Urinary bladder (tissue), 4 donors: ENCODE measurements at places on chromosomes 6 and 20. TPM values are rescaled to one million over a fixed set of nuclear protein-coding genes. Genes with fewer than 3 reads are reported as not detected.

BIRC7 gene
- 0.18 TPM for polyA plus RNA-seq

- DNase-seq: no peak
Observed at GRCh38 chr6:110389689-110390382, 25.5 kb downstream of the DDO start.

- DNase-seq: no peak
Observed at GRCh38 chr20:32201977-32202363, 5.6 kb downstream of the PLAGL2 start.

- DNase-seq: no peak
Observed at GRCh38 chr20:1301031-1301529, 27.9 kb downstream of the SDCBP2 start.

DNA sequence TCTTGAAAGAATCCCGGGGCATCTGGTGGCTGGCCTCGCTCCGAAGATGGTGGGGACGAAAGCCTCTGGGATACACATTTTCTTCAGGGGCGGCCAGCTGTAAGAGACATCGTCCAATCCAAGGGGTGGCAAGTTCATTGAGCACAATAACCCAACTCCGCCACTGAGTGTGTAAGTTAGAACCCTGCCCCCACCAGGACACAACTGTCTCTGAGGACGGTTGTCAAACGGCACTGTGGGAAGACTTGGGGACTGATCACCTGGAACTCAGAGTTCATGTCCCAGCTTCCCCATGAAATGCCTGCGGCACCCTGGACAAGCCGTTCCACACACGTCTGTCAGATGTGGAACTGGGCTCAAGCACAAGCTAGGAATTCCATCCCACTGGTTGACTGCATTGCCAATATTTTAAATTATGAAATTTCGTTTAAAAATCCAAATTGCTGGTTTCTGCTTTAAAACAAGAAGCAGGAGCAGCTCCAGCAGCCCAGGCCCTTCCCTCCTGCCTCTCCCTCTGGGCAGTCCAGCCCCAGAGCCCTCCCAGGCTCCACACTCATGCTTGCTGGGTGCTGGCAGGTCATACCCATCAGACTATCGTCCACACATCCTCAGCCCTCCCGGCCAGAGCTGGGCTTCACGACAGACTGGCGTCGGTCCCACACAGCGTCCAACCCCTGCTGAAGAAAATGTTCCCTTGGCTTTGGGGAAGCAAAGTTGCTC lies 80.9 kb upstream of the AFDN start:
- no peak for DNase-seq

DNA sequence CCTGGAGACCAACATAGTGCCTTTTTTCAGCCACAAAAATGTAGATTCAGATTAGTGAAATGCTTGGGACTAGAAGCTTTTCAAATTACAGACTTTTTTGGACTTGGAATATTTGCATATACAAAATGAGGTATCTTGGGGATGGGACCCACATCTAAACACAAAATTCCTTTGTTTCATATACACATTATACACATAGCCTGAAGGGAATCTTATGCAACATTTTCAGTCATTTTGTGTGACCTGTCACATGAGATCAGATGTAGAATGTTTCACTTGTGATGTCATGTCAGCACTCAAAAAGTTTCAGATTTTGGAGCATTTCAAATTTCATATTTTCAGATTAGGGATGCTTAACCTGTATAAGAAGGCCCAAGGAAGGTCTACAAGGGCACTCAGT lies 44.5 kb upstream of the ALDH8A1 start:
- DNase-seq: no peak

GRCh38 chr20:8121666-8122065 lies 10.4 kb upstream of the PLCB1 start:
- no peak for DNase-seq

LY6G6C gene
- polyA plus RNA-seq: not detected

KHDC1L gene
- polyA plus RNA-seq: not detected

TFAP2D gene
- polyA plus RNA-seq: not detected

MUC21 gene
- not detected for polyA plus RNA-seq

DNA sequence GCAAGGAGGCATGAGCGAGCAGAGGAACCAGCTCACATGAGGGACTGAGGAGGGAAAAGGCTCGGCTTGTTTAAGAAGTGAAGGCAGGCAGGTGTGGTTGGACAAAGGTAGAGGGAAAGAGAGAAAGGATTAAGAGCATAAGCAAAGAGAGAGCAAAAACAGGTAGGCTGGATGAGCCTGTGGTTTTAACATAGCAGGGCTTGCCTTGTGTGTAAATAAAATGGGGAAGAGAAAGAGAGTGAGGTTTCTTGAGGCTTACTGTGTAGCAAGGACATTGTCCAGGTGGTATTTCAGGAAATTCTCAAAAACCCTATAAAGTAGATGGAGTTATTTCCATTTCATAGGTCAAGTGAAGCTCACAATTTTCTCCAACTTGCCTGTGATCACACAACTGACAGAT lies 93.9 kb upstream of the HDAC2 start:
- DNase-seq: no peak

OVOL2 gene
- polyA plus RNA-seq: 0.62 TPM

GRCh38 chr6:6678185-6678671 lies 89.7 kb downstream of the LY86 start:
- no peak for DNase-seq

DNA sequence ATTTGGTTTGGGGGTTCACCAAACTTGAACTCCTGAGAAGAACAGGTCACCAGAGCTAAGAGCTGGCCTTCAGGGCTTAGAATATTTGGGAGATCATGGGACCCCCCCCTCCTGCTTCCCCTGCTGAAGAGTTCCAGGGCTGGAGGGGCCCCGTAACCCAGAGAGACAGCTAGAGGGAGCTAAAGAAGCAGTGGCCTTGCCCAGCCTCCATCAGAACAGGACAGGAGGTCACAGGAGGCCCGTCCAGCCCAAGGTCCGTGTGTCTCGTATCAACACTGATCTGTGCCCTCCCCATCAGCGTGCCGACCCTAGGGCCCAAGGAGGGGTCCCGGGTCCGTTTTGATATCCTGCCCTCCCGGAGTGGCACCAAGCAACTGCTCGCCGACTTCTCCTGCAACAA lies 40.6 kb upstream of the TGM6 start:
- DNase-seq: no peak

C2 gene
- polyA plus RNA-seq: 10.0 TPM

ANKRD66 gene
- not detected for polyA plus RNA-seq

GRCh38 chr6:100806296-100806695 lies 74.8 kb downstream of the ASCC3 start:
- no peak for DNase-seq

- no peak for DNase-seq
Observed at GRCh38 chr6:113496166-113496565, 361.0 kb upstream of the MARCKS start.

GRCh38 chr6:53067849-53068361 lies 2.7 kb downstream of the FBXO9 start:
- no peak for DNase-seq

GRCh38 chr20:16606468-16607070 lies 33.3 kb upstream of the KIF16B start:
- no peak for DNase-seq

DNA sequence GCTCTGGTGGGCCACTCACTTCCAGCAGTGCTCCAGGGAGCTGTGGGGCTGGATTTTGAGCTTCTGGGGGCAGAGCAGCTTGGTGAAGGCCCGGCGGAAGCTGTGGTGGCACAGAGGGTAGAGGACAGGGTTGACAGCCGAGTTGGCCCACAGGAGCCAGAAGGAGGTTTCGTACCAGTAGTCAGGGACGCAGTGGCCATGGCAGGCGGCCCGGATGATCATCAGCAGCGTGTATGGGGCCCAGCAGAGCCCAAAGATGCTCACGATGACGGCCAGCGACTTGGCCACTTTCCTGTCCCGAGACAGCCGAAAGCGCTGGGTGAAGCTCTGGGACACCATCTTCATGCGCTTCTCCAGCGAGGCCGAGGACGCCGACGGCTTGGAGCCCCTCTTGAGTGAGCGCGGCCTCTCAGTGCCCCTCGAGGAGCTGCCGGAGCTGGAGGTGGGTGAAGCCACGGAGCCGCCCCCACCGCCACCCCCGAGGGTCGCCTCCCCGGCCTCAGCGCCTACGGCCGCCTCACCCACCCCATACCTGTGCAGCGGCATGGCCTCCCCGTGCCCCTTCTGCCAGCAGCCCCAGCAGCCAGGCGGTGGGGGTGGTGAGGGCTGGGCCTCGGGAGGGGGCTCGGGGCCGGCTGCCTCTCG lies 4.0 kb downstream of the HRH3 start:
- DNase-seq: no peak

DNA sequence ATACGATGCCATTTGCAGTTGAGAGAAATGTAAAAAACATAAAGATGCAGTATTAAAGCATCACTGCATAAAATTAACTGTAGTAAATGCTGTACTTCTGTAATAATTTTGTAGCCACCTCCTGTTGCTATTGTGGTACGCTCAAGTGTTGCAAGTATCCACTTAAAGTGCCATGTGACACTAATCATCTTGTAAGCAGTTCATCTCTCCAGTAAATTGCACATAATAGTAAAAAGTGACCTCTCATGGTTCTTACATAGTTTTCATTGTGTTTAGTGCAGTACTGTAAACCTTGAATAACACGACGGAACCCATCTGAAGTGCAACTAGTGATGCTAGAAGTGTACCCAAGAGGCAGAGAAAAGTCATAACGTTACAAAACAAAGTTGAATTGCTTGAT lies 190.1 kb upstream of the VGLL2 start:
- no peak for DNase-seq

TRIM15 gene
- not detected for polyA plus RNA-seq

PCSK2 gene
- polyA plus RNA-seq: 8.0 TPM

DNA sequence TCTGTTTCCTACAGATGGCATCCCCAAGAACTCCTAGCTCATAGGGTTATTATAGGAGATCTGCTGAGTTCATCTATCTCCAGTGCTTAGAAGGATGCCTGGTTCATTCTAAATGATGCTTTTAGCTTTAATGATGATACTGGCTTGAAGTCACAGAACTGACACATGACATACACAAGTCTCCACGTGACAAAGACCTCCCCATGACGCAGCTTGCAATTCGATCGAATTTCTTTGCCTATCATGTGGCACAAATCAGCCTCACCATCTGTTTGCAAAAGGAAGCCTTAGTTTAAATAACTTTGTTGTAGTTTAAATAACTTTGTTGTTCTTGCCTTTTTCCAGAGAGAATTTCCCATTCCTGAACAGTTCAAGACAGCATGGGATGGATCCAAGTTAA lies 44.1 kb upstream of the FAM8A1 start:
- DNase-seq: no peak

TAAR1 gene
- not detected for polyA plus RNA-seq

DNA sequence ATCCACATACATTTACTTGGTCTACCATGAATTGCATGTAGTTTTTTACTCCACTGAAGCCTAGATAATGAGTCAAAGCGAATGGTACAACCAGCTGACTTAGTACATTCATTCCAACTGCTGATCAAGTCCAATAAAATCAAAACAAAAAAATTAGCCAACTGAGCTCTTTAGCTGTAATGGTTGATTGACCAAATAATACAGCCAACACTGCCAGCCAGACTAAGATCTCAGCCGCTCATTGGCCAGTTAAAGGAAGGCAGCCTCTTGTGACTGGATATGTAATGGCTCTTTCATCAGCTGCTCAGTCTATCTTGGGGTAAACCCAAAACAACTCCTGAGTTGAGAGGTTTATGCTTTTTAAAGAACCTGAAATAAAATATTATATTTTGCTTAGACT lies 204.3 kb upstream of the RSPO3 start:
- DNase-seq: no peak

DNA sequence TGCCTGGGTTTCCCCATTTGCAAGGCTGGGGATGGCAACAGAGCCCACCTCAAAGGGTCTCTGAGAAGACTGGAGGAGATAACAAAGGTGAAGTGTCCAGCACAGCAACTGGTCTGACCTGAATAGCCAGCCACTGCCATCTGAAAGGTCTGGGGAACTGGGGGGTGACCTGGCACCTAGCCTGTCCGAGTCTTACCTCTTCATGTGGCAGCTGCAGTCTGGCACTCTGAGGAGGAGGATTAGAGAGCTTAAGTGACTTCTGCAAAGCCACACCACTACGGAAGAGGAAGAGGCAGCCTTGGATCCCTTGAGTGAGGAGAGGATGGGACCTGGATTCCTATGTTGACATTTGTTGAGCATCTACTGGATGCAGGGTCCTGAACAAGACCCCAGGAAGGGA lies 22.2 kb downstream of the C20orf203 start:
- no peak for DNase-seq

- no peak for DNase-seq
Observed at GRCh38 chr6:167426651-167427050, 101.8 kb downstream of the TTLL2 start.

SEL1L2 gene
- 0.38 TPM for polyA plus RNA-seq

DNA sequence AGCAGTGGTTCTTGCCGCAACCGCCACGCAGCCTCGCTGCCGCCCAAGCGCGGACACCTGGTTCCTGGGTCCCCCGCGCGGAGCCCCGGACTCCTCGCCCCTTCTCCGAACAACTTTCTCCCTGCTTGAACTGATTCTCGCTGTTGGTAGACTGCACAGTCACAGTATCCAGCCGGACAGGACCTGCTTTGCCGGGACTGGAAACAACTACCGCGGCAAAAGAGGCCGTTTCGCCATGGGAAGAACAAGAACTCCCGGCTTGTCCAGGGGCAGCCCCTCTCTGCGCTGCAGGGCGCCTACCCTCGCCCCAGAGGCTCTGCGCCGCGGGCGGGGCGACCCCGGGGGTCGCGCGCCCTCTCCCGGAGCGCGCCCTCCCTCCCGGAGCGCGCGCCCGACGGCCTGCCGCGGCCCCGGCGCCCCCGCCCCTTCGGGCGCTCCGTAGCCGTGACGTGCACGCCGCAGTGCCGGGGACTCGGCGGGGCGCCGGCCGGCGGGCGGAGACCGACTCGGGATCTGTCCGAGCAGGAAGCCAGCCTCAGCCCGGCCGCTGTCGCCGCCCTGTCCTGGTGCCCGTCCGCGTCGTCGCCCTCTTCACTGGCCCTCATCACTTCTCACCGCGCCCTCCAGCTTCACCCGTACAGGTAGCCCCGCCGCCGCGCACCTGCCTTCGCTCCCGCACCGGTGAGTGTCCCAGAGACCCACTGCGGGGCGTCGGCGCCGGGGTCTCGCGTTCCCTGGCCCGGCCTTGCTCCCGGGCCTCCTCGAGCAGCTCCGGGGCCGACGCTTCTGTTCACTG lies at the start of gene MYO6:
MYO6 (plus strand) TSS at position 497 of the 796 bp plus-strand sequence. CDS start 68,309 bp downstream, outside the sequence.
- DNase-seq: no peak

DNA sequence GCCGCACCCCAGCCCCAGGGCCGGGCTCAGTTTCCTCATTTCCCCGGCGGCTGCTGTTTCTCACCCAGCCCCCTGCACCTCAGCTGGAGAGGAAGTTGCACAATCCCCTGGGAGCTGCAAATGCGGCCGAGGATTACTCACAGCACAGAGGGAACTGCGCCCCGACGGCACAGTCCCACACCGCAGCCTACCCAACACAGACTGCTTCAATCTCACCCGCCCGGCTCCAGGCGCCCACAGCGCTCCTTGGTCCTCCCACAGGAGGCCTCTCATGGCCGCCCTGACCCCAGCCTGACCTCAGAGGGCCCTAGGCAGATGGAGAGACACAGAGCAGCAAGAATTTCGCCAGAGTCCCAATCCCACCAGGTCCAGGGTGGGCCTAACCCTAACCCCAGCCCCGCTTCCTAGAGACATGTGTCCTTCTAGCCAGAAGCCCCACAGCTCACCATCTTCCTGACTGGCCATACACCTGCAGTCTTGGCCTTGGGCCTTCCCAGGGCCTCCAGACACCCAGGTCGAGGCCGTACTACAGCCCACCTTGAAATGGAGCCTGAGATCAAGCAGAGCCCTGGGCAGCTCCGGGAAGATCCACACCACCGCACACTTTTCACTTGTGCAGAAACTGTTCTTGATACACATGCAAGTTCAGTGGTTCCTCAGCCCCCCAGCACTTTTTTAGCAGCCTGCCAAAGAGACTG lies 11.7 kb downstream of the TFEB start:
- DNase-seq: no peak

AGPAT4 gene
- polyA plus RNA-seq: 4.5 TPM
